ENCODE measurements at places on chromosomes 1 and 21.

DNA sequence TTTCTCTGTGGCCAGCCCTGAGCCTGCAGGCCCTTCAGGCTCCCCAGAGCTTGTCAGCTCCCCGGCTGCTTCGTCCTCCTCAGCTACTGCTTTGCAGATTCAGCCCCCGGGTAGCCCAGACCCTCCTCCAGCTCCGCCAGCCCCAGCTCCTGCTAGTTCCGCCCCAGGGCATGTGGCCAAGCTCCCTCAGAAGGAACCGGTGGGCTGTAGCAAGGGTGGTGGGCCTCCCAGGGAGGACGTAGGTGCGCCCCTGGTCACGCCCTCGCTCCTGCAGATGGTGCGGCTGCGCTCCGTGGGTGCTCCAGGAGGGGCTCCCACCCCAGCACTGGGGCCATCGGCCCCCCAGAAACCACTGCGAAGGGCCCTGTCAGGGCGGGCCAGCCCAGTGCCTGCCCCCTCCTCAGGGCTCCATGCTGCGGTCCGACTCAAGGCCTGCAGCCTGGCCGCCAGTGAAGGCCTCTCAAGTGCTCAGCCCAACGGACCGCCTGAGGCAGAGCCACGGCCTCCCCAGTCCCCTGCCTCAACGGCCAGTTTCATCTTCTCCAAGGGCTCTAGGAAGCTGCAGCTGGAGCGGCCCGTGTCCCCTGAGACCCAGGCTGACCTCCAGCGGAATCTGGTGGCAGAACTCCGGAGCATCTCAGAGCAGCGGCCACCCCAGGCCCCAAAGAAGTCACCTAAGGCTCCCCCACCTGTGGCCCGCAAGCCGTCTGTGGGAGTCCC, 45.4 kb downstream of the YARS1 start:
- DNase-seq = no peak

- DNase-seq = no peak
Observed at GRCh38 chr1:227779685-227780084, 35.8 kb upstream of the PRSS38 start.

DNA sequence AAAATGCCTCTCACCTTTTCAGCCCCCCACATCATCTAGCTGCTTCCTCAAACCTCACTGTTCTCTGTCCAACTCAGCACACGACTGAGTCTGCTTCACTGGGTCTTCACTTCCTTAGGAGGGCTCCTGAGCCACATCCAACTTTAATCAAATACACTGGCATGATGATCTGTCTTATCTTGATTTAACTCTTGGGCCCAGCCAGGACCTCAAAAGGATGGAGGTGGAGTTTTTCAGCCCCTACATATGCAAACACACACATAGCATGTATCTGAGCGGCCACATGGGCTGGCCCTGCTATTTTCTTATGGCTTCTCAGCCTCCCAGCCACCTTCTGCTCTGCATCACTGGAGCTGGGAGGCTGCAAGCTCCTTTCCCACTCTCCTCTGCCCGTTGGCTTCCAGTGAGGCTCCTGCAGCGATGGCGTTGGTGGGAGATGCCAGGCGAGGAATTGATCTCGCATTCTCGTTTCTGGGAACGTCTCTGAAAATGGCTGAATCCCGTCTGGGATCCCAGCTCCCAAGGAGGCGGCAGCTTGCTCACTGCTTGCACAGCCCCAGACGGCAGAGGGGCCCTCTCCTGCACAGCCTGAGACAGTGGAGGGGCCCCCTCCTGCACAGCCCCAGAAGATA, 1.8 kb upstream of the PRXL2B start:
- no peak for DNase-seq

- DNase-seq = no peak
Observed at GRCh38 chr1:192749349-192749748, 59.5 kb upstream of the RGS2 start.

DNA sequence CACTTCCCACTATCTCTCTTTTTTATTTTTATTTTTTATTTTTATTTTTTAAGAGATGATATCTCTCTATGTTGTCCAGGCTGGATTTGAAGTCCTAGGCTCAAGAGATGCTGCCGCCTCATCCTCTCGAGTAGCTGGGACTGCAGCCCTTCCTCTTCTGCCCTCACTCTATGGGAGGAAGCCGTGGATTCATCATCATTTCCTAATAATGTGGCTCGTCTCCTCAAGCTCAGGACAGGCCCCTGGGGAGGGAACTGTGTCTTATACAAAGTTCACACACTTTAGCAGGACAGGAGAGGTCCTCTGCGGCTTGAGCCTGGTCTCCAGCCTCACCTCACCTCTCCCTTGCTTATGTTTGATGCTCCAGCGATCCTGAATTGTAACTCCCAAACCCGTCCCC, 16.5 kb upstream of the IFFO2 start:
- no peak for DNase-seq
